ENCODE measurements at places on chromosomes 2 and 18. TPM values are rescaled to one million over a fixed set of nuclear protein-coding genes. Genes with fewer than 3 reads are reported as not detected.

DNA sequence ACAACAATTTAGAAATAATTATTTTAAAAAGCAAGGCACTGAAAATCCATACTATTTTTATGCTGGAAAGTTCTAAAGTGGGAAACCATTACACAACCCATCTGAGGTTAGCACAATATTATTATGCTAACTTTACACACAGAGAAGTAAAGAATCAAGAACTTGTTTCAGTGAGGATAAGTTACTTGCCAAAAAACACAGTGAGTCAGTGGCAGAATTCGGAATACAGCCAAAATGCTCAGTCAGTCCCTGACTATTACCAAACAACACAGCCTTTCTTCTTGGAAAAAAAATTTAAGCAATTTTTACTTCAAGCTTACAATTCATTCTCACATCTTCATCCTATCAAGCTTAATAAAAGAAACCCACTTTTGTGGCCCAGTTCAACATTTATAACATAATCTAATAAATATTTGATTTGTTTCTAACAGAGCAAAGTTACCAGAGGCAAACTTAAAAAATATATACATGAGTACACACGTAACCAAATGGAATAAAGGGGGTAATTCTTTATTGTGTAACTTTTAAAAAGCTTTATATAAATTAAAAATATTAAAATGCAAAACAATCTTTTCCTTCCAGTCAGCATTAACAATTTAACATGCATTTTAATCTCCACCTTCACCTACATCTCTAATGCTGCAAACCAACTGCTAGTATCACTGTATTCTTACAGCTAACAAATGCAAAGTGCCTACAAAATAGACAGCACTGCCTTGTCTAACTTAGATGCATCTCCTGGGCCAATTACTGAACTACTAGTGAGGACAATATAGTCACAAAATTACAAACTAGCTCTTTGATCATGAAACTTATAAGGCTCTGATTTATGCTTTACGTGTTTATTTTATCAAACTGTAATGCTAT, 55.2 kb downstream of the CCDC88A start:
- no peak for DNase-seq

DNA sequence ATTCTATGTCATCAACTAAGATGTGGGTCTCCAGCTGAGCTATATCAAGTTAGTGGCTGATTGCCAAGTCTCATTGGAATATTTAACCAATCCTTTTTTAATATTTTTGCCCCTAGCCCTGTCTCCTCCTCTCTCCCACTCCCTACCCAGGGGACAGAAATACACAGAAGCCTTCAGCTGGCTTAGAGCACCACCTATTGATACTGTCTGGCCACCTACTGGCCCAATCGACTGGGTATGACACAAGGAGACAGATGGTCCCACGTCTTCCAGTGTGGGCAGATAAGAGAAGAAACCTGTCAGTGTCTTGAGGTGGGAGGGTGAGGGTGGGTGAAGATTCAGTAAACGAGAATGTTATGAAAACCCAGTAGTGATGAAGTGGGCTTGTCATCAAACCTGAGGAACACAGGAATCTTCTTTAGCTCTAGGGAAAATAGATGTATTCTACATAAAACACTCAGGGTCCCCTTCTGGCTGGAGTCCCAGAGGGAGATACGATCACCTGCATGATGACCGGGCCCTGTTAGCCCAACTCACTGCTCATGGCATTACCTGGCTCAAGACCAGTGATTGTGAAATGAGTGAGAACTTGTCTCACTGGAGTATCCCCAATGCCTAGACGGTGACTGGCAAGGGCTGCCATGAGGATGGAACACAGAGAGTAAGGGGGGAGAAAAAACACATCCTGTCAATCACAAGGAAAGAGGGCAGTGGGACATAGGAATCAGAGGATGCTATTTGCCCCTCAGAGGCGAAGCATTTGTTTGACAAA, 26.7 kb downstream of the POLR1A start:
- peak; percentile 43 for DNase-seq

GRCh38 chr2:134435936-134436335, 182.1 kb downstream of the MGAT5 start:
- DNase-seq = no peak

DNA sequence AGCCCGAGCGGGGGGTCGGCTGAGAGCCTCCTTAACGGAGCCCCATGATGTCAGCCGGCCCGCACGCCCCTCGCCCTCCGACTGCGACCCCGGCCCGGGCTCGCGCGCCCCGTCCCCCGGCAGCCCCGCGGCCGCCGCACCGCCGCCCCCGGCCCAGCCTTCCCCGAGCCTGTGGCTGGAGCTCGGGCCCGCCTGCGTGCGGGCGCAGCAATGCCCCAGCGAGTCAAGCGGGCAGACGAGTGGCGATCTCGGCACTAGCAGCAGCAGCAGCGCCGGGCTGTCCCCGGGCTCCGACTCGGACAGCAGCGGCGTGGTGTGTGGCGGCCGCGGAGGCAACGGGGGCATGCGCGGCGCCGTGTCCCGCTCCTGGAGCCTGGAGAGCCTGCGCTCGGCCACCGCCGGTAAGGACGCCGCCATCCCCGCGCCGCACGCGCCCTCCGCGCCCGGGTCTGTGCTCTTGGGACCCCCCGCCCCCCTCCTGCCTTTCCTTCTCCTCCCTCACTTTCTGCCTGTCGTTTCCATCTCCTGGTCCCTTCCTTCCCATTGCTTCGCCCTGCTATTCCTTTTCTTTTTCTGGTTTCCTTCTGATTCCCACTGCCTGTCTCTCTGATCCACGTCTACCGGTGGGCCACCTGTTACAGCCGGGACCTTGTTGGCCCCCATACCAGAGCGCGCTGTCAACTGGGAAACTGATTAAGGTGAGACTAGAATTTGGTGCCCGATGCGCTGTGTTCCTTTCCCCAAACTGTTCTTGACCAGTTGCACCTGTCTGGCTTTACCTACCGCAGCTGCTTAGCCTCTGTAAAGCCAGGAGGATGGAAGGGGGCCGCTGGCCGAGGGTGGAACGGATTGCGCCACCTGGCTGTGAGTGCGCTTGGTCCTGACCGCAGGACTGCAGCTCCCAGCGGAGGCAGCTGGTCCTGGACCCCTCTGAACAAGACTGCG, 127.4 kb downstream of the ARHGEF4 start:
- DNase-seq = peak; percentile 28

- DNase-seq = no peak
Measured at GRCh38 chr18:58893388-58894099, 28.9 kb downstream of the ZNF532 start.

DNA sequence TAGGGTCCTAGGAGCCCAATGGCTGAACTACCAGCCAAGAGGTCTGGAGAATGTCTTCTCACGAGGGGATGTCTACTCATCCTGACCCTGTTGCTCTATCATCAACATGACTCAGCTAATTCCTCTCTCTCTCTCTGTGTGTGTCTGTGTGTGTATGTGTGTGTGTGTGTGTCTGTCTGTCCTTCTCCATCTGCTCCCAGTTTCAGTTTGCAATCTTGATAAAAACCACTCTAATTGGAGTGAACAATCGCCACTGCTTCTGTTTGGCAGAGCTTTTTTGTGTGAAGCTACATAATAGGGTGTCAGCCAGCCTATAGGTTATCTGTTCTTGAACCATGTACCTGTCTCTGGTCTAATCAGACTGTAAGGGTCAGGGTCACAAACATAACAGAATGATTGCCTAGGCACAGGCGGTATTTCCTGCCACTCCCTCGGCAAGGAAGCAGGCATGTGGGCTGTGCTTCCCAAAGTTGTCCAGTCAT, 219.8 kb downstream of the SH3BP4 start:
- no peak for DNase-seq

GRCh38 chr2:47558116-47558767, 155.3 kb downstream of the MSH2 start:
- no peak for DNase-seq

DNA sequence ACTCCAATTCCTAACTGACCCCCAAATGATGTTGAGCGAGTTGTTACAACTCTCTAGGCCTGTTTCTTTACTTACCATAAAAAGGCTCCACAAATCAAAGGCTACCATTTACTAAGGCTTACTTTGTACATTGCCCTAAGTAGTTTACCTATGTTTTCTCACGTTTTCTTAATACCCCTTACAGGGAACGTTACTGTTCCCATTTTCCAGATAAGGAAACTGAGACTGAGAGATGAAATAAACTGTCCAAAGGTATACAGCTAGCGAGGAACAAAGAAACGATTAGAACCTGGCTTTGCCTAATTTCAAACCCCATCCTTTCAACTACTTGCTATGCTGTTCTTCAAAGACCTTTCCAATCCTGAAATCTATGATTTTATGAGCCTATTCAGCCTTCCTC, 74.8 kb upstream of the SPTBN1 start:
- no peak for DNase-seq

DNA sequence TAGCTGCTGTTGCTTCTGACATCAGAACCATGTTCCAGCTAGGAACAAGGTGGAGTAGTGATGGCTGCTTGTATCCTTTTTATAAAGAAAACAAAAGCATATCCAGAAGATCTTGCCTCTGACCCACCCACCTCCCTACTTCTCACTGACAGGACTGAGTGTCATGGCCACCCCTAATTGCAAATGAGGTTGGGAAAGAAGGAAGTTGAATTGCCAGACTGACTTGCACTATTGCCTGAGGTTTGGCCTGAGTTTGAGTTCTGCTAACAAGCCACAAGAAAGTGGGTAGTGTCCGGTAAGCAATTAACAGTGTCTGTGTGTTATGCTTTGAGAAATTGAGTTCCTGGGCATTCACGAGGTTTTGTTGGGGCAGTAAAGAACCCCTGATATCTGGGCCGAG, 22.8 kb downstream of the SGPP2 start:
- DNase-seq = no peak

- no peak for DNase-seq
Measured at GRCh38 chr2:57987835-57988573, 58.6 kb upstream of the VRK2 start.

DNA sequence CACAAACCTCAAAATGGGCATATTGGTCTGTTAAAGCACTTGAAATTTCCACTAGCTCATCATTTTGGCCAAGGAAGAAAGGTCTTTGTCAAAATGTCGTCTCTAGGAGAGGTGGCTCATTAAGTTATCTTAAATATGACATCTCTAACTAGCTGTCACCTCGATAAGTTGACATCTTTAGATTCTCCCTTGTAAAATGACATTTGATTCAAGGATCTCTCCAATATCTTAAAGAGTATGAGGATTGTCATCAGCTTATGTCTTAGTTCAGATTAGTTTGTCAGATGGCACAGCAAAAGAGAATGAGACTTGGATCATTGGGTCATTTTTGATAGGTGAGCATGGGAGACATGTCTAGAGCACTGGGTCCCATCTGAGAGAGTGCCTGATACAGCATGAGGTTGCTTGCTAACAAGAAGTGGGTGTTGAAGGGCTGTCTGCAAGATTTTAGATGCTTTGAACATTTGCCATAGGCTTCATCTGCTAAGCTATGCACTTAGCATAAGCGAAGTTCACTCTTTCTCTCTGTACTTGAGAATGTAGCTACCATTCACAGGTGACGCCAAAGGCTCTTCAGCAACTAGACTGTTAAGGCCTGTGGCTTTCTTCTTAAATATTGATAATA, 12.9 kb downstream of the PTPRM start:
- no peak for DNase-seq

GRCh38 chr2:132978840-132979239, 308.8 kb upstream of the LYPD1 start:
- no peak for DNase-seq

GRCh38 chr2:9308186-9308955, 101.8 kb downstream of the ASAP2 start:
- DNase-seq = no peak

GRCh38 chr2:211751848-211752247, 786.8 kb downstream of the ERBB4 start:
- no peak for DNase-seq

- DNase-seq = no peak
Measured at GRCh38 chr2:216862628-216863398, 2.9 kb upstream of the TNP1 start.

GRCh38 chr2:62641410-62641843, 64.1 kb upstream of the EHBP1 start:
- no peak for DNase-seq

- no peak for DNase-seq
Measured at GRCh38 chr2:39488450-39488849, 51.4 kb upstream of the MAP4K3 start.

DNA sequence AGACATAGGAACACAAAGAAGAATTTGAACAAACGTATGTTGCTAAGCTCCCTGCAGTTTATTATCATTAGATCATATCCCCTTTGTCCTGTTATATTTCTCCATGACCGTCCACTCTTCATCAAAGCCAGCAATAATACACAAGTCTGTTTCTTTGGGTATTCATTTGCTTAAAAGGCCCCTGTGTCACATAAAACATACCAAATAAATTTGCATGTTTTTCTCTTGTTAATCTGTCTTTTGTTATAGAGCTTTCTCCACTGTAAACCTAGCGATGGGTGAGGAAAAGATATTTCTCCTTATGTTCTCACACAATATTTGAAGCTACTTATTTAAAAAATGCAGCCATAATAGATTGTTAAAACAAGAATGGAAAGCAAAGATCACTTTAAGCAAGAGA, 42.9 kb upstream of the REL start:
- no peak for DNase-seq

GRCh38 chr2:203689426-203690116, 16.9 kb upstream of the CD28 start:
- no peak for DNase-seq

GRCh38 chr2:204881655-204882054, 336.4 kb downstream of the PARD3B start:
- peak; percentile 31 for DNase-seq

DNA sequence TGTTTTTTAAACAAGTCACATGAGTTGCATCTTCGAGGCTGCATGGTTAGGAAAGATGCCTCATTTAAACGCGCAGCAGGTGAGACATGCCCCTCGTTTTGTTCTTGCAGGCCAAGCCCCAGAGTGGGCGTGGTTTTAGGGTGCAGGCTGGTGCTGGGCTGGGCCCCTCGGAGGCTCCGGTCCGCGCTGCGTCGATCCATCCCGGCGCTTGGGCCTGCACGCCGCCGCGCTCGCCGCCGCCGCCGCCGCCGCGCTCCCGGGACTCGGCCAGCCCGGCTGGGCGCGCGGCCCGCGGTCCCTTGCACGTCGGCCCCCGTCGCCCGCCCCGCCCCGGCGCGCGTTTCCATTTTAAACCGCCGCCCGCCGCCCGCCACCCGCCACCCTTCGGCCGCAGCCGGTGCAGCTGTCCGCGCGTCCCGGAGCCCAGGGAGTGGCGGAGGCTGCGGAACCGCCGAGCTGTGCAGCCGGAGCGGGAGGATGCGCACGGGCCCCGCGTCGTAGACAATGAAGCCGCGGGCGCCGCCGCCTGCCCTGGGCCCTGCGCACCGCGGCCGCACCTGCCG, 175.5 kb downstream of the AGAP1 start:
- DNase-seq = peak; percentile 41

GRCh38 chr18:31688606-31689005, 4.2 kb upstream of the B4GALT6 start:
- DNase-seq = no peak

Gene STPG4
- not detected for total RNA-seq

Gene CNDP2
- 147 TPM for total RNA-seq

Gene IL1RL2
- total RNA-seq = 1.1 TPM

Gene ANKRD62
- total RNA-seq = not detected

Gene IL1R1
- total RNA-seq = 20.4 TPM

Gene CEBPZ
- 74.6 TPM for total RNA-seq

Gene UGT1A5
- not detected for total RNA-seq

Gene RBM43
- total RNA-seq = 3.7 TPM

Gene CCDC68
- total RNA-seq = not detected

Gene DOCK10
- 134 TPM for total RNA-seq

Gene ABCG8
- not detected for total RNA-seq

Gene GALNT5
- total RNA-seq = not detected

Gene MBD2
- total RNA-seq = 131 TPM

Gene IL18RAP
- total RNA-seq = 9.0 TPM

Gene FBLN7
- total RNA-seq = 38.9 TPM

Gene BOLL
- not detected for total RNA-seq

Data from activated CD4-positive, alpha-beta memory T cell treated with anti-CD3 and anti-CD28 coated beads for 36 hours (primary cell).